ENCODE measurements at places on chromosomes 5 and 9. TPM values are rescaled to one million over a fixed set of nuclear protein-coding genes. Genes with fewer than 3 reads are reported as not detected.

Gene TXNDC8
- not detected for total RNA-seq

DNA sequence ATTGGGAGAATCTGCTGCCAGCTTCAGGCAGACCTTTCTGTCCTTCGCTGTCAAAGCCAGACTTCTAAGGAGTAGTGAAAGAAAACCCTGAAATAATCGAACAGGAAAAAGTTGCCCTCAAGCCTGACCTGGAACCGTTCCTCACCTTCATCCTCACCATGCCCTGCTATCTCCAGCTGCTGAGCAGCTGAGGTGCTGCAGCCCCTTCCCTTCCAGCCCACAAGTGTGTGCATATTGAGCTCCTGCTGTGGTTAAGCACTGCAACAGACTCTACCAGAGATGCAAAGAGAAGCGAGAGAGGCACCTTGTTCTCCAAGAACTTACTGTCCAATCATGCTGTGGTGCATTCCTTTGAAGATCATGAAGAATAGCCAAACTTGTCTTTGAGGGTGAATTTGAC lies 18.9 kb downstream of the BHMT2 start:
- DNase-seq, result no peak

DNA sequence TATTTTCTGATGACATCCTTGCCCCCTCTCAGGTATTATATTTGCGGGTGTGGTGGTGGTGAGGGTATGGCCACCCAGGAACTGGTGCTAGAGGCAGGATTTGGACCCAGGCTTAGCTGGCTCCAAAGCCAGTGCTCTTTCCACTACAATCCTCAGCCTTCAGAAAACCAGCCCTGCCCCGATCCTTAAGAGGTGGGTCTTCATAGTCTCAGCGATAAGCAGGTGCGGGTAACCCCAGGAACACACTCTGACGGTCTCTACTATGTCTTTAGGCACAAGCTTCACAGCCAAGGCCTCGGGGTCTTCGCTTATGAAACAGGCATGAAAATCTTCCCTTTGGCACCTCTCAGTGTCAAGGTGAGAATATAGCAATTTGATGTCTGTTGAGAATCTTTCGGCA lies 169.3 kb downstream of the FGF18 start:
- no peak for DNase-seq

Gene FREM1
- total RNA-seq, result not detected

Gene CCDC183
- 0.36 TPM for total RNA-seq

DNA sequence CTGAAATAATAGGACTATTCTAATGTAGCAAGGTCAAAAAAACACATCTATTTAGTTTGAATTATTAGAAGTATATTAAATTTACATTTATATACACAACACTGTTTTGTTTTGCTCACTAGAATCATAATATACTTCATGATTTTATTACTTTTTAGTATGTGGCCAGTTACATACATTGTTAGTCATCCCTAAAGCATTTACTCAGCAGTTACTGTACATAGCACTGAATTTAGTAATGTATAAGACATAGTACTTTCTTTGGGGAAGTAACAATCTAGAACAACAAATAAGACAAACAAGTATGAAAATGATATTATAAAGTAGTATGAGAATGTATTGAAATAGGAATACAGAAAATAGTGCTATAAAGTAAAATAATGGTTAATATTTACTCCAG lies 28.2 kb downstream of the ERCC8 start:
- no peak for DNase-seq

GRCh38 chr9:80191108-80191507 lies 619.3 kb downstream of the TLE4 start:
- no peak for DNase-seq

DNA sequence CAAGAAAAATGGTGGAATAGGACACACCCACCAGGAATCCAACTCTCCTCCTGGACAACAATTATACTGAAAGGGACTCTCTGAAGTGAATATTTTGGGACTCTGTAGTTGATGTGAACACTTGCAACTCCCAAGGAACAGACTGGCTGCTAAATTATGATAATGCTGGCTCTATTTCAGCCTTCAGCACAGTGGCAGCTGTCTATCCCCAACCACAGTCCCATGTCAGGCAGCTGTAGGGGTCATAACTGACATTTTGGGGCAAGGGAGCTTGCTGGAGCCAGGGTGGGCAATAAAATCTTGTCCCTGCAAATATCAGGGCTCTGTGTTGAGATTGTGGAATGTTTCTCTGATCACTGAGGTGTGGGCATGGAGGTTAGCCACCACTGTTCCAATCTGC lies 14.2 kb downstream of the SPATA31E1 start:
- no peak for DNase-seq

Gene ZNF879
- total RNA-seq, result 19.3 TPM

Gene STPG3
- not detected for total RNA-seq

Gene C6
- total RNA-seq, result not detected

Gene TEX48
- not detected for total RNA-seq

DNA sequence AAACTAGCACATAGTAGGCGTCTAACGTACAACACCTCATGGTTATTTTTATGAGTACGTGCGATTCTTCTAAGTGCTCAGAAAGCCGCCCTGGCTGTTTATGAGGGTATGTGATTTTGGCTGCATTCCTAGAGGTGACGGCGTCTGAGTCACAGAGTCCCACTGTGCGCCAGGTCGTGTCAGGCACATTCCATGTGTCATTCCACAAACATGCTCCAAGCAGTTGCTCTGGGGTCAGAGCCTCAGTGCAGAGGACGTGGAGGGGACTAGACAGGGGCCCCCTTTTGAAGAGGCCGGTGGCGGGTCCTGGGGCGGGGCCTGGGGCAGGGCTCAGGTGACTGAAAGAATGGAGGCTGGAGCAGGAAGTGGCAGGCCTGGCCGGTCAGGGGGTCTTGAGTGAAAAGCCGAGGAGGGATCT lies 51.9 kb downstream of the NEK6 start:
- no peak for DNase-seq

DNA sequence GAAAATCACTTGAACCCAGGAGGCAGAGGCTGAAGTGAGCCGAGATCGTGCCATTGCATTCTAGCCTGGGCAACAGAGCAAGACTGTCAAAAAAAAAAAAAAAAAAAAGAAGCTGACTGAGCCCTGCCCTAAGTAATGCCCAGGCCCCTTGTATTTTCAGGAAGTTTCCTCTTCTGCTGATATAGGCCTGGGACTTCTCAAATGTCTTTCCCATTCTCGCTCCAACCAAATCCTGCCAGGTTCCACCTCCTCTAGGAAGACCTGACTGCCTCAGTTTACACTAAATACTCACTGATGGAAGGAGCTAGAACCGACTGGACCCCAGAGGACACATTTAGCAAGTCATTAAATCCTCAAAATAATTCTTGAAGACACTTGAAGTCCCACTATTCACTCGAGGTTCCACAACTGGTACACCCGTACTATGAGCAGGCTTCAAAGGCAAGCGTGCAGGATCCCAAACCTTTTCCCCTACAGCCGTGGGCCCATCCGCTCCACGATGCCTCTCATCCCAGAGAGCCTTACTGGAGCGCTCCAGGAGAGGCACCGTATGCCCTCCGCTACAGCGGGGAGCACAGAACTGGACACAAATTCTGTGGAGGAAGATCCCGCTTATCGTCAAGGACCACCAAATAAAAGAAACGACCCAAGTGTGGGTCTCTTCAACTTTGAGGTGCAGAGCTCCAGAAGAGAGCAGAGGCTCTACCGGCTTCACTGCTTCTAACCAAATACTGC lies 676 bp downstream of the NOL6 start:
- no peak for DNase-seq

GRCh38 chr9:130345897-130346385 lies 80.4 kb downstream of the HMCN2 start:
- DNase-seq, result no peak

Gene OTULIN
- total RNA-seq, result 58.2 TPM

Gene ANKRD55
- total RNA-seq, result 26.4 TPM

Gene LEAP2
- total RNA-seq, result 8.5 TPM

Gene C9orf43
- 0.84 TPM for total RNA-seq

DNA sequence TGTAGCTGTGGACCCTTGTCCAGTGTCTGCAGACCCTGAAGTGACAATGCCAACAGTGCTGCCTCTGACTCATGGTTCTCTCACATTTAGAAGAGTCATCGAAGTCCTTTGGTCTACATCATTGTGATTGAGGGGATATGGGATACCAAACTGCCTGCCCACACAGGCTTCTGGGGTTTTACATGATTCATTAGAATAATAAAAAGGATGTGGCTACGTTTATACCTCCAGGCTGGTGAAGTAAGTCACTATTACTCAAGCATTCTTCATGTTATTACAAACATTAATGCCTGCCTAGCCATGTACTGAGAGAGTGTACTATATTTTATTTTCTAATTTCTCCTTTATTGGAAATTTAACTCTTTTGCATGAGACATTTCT lies 365.7 kb downstream of the SPATA31D1 start:
- no peak for DNase-seq

Gene CBY3
- not detected for total RNA-seq

DNA sequence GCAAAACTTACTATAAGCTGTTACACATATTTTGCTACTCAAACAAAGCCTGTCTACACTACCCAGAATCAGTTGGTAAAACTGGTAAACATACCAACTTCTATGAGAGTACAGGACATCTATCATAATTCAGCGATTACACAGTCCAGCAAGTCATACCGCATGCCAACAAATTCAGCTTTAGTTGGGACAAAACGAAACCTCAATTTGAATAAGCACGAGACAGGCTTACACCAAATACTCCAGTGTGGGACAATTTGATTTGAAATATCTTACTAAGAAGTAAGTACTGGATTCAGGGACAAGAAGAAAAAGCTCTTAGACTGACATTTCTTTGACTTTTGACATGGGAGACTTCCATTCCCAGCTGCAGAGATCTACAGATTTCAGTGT lies 2.0 kb downstream of the NRG2 start:
- DNase-seq, result no peak

GRCh38 chr5:82931110-82931509 lies 146.1 kb downstream of the TMEM167A start:
- no peak for DNase-seq

Gene RLN2
- 1.2 TPM for total RNA-seq

- DNase-seq, result no peak
Measured at GRCh38 chr5:149773291-149774095, 43.4 kb downstream of the PPARGC1B start.

Gene FIBCD1
- not detected for total RNA-seq

DNA sequence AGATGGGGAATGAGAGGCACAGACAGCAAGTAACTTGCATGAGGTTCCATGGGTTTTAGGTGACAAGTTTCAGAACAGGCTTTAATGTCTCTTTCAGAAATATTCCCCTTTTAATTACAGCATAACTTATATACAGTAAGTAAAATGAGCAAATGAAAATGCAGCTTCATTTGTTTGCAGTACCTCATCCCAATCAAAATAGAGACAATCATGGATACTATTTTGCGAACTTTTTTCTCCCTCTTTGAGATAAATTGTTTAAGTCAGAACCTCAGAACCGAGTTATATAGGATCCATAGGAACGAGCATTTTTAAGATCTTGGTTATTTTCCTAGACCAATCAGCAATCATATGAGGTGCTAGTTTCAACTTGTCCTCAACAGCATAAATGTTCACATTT lies 3.5 kb downstream of the LCP2 start:
- DNase-seq, result no peak

Gene USP20
- total RNA-seq, result 156 TPM

DNA sequence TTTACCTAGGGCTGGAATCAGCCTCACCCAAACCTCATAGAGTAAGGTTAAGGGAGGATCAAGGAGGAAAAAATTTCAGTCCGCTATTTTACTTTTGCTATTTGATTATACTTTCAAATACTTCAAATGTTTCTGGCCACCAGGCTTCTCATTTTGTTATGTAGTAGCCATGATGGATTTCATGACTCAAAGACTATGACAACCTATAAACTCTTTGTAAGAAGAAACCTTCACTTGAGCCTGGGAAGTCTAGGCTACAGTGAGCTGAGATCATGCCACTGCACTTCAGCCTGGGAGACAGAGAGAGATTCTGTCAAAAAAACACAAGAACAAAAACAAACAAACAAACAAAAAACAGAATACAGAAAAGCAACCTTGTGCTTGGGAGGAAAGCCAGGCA lies 293.6 kb upstream of the TNC start:
- no peak for DNase-seq

GRCh38 chr9:92770360-92770995 lies 5.8 kb upstream of the BICD2 start:
- DNase-seq, result no peak

Gene SEMA4D
- 460 TPM for total RNA-seq

GRCh38 chr9:68747043-68747533 lies 42.0 kb downstream of the PIP5K1B start:
- DNase-seq, result no peak

Gene NR5A1
- total RNA-seq, result 0.11 TPM

DNA sequence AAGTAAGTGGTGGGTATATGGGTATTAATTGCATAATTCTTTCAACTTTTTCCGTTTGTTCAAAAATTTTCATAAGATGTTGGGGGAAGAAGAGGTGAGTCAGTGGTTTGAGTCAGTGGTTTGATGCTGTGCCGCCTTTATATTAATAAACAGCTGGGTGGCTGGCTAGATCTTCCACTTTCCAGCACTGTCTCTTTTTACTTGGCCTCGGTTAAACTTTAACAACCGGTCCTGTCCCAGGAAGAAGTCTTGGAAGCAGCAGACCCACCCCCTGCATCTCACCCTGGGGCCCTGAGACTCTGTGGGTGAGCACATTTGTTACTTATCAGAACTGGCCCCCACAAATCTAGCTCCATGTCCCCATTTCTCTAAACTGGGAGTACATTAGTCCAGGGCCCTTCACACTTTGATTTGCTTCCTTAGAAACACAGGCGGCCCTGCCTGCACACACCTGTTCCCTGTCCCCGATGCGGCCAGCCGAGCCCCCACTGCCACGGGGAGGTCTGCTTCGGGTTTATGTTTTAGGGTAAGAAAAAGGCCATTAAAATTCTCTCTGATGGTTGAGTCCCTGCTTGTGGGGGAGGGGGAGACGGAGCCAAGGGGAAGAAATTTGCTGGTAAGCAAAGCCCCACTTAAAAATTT lies 90.7 kb downstream of the PTCH1 start:
- no peak for DNase-seq

Gene LCN9
- not detected for total RNA-seq

Gene FBP1
- 26.1 TPM for total RNA-seq

Gene LVRN
- total RNA-seq, result 0.25 TPM

DNA sequence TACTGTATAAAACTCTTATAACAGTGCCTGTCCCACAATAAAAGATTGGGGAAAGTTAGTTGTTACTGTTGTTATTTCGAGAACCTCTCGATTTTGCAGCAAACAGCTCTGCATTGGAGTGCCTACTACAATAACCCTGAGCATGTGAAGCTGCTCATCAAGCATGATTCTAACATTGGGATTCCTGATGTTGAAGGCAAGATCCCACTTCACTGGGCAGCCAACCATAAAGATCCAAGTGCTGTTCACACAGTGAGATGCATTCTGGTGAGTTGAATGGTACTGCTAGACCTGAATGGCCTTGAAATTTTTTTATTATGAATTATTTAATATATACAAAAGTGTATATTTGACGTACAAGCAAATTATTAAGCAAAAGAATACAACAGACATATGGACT lies 123.2 kb downstream of the TEX10 start:
- no peak for DNase-seq

GRCh38 chr5:78586251-78586650 lies 62.3 kb downstream of the LHFPL2 start:
- DNase-seq, result no peak
